ENCODE measurements at places on chromosomes 4 and X.
A peak's percentile ranks its signal among the peaks of the same experiment; 100 is the strongest.

DNA sequence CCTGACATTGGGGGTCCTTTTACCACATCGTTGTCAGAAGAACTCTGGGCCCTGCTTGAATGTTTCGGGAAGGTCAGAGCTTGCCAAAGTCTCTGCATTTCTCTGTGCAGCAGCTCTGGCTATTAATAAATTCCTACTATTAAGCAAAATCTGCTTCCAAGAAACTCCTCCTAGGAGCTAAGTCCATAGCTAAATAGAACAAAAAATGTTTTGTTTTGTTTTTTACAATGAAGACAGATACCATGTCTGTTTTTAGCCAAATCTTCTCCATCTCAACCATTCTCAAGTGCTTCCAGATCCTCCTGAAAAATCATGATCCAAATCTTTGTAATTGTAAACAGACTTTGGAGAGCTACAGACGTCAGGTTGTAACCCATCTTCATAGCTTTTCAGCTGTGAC lies 161.6 kb downstream of the SPATA18 start:
- DNase-seq = no peak

GRCh38 chr4:14083150-14083549 lies 455.6 kb upstream of the BOD1L1 start:
- DNase-seq = no peak

DNA sequence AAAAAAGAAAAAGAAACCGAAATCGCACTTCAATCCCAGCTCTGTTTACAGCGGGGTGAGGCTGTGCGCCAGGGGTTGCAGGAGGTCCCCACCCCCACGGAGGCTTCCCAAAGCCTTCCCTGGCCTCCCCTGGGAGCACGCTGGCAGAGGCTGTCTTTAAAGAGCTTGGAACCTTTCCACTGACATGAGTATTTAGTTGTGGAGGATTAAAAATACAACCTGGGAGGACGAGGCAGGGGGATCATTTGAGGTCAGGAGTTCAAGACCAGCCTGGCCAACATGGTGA lies 69.1 kb downstream of the PPP2R2C start:
- no peak for DNase-seq

- DNase-seq = no peak
These were observed 784 bp downstream of the MAP7D3 start for GRCh38 chrX:136250191-136251040.

- no peak for DNase-seq
These were observed 22.3 kb upstream of the EMCN start for GRCh38 chr4:100540131-100540530.

- DNase-seq = no peak
These were observed 213.9 kb downstream of the DHX15 start for GRCh38 chr4:24370421-24370820.

- no peak for DNase-seq
These were observed 959.0 kb downstream of the C4orf33 start for GRCh38 chr4:130054908-130055307.

GRCh38 chrX:84469226-84469625 lies 33.0 kb downstream of the HDX start:
- no peak for DNase-seq

DNA sequence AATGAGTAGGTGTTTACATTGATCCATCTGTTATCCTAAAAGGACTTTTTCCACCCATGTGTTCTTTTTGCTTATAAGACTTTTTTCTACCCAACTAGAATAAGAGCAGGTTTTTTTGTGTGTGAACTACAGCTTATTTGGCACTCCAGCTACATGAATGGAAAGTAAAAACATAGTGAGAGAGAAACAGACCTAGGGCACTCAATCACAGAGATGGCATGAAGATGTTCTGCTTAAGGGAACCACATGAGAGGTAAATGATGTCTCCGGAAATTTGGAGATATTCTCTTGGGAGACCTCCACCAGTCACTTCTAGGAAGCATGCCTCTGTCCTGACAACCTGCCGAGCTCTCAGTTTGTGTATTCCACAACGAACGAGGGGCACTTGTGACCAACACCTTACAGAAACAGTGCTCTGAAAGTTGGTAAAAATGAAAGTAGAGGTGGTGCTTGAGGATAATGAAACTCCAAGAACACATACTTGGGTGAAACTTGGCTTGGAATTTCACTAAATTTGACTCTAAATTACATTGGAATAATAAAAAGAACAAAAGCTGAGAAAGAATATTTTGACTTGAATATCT lies 788.4 kb upstream of the GALNTL6 start:
- no peak for DNase-seq

DNA sequence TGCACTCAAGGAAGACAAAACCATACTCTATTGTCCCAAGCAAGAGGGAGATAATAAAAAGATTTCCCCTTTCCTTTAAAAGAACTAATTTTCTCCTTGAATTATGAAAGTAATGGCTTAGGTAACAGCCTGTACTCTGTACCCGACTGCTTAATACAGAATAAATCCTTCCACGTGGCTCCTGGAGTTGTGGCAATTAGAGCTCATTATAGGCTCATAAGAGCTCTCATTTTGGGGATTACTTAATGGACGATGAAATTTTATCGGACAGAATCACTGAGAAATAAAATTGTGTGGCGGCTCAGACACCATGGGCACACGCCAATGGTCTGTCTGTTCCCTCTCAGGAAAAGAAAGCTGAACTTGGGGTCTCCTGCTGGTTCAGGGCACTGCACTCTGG lies 2.8 kb upstream of the GSX2 start:
- DNase-seq = no peak

- DNase-seq = no peak
These were observed 58.0 kb downstream of the SPCS3 start for GRCh38 chr4:176377780-176378179.

DNA sequence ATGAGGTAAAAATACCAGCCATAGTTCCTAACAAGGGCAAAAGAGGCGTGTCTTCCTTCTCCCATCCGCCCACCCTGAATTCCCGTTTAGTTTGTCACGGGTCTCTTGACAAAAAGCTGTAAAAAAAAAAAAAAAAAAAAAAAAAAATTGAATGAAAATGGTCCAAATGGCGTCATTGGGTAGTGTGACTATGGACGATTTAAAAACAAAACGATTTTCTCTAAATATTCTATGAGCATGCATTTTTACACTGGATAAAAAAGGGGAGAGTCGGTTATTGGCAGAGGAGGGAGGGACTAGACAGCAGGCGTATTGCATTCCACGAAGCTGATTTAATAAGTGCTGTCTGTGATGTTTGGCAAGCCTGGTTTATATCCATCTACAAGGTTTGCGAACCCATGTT lies at the start of gene FAM133A:
TSS of gene FAM133A (plus strand) at position 338 of the 403 bp plus-strand sequence. CDS start 35,214 bp downstream, outside the sequence.
- peak; percentile 34 for DNase-seq

- DNase-seq = no peak
These were observed 20.8 kb downstream of the ATP5ME start for GRCh38 chr4:653080-653821.

DNA sequence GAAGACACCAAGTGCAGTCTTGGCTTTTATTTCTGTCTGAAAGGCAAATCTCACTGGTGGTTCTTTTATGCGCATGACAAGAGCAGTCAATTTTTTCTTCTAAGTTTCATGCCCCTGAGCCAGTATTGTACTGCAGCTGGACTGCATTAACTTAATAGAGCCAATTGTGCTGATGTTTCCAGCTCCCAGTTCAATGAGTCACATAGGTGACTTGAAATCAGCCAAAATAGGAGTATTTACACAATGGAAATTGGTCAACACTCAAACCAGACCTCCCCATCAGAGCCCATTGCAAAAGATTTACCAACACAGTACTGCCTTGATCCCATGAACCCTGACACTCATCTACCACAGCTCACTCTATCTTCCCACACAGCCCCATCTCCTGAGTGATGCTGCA lies 100.3 kb upstream of the GUCY1A1 start:
- DNase-seq = no peak

- DNase-seq = no peak
These were observed 12.1 kb upstream of the VSIG4 start for GRCh38 chrX:66051980-66052379.

All from stromal cell of bone marrow (primary cell).